Tibial nerve (tissue), 4 donors: ENCODE measurements at places on chromosomes 4 and X. TPM values are rescaled to one million over a fixed set of nuclear protein-coding genes. Genes with fewer than 3 reads are reported as not detected.

DNA sequence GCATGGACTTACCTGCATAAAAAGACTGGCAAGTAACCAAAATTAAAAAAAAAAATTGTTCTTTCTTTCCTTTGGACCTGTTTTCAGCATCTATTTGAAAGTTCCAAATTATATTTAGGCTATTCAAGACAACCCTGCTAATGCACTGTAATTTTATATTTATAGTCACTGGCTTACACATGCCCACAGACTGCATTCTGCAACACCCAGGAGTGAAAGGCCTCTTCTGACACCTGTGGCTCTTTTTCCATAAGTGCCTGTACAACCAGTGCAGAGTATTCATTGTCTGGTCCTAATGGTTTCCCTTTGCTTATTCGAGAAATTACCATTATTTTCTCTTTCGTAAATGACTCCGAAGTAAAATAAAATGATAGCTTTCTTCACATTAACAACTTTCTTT is 143.3 kb downstream of the RNF150 start:
- DNase-seq: no peak

- DNase-seq: no peak
Measured at GRCh38 chrX:7985568-7985967, 58.4 kb upstream of the PNPLA4 start.

GRCh38 chr4:143337600-143338287 is 1.1 kb downstream of the GAB1 start:
- DNase-seq: peak; percentile 44

- DNase-seq: no peak
Measured at GRCh38 chr4:111506706-111507105, 638.5 kb upstream of the FAM241A start.

The NUDT10 gene
- total RNA-seq: 2.7 TPM

The CFAP47 gene
- not detected for total RNA-seq

The TSPAN7 gene
- 37.3 TPM for total RNA-seq
